ENCODE measurements at places on chromosomes 12 and 14.

- DNase-seq = no peak
These were observed 14.6 kb upstream of the FOS start for GRCh38 chr14:75264036-75264435.

DNA sequence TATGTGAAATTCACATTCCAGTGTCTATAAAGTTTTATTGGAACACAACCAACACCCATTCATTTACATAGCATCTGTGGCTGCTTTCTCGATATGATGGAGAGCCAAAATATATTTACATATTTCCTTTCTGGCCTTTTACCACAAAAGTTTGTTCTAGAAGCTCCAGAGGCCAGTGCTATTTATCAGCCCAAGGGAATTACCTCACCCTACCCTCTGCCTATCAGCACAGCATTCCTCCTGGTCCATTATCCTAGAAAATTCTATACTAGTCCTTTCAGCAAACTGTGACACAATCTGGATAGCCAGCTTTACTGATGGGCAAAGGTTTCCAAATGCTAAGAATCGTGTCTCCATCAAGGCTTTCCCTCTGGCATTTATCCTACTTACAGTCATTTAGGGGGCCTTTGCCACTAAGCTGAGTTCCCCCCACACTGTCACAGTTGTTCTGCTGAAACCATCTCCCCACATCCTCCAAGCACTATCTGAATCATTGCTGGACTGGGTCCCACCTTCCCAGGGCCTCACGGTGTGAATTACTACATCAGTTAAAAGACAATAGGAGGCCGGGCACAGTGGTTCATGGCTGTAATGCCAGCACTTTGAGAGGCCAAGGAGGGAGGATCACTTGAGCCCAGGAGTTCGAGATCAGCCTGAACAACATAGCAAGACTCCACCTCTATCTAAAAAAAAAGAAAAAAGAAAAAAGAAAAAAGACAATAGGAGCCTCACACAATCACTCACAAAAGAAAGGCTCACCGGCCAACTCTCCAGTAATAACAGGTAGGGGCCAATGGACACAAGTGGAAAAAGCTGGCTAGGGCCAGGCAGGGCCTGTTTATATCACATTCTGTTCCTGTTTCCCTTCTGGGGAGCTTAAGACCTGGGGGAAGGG lies 12.1 kb downstream of the SYNE3 start:
- DNase-seq = no peak

GRCh38 chr12:107318806-107319532 lies 225.6 kb upstream of the CRY1 start:
- DNase-seq = no peak

- DNase-seq = no peak
These were observed 2.8 kb upstream of the WSB2 start for GRCh38 chr12:118063576-118064391.

- DNase-seq = no peak
These were observed 2.8 kb downstream of the TESPA1 start for GRCh38 chr12:54981796-54982195.

- DNase-seq = no peak
These were observed 117.9 kb downstream of the PDE3A start for GRCh38 chr12:20486233-20486632.

DNA sequence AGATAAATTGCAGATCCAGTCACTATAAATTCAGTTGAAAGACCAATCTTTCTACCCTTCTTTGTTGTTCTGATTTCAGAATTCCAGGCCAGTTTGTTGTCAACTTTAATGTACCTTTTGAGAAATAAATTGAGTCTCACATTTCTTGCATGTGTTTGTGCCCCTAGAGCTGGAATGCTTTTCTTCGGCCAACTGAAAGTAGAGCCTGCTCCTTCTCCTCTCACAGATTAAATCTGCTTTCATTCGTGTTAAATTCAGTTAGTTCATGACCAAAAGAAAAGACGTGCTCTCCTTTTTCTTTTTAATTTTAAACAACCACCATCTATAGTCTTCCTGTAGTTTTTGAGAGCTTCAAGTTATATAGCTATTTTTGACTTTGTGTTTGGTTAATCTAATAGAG lies 22.9 kb downstream of the SOCS2 start:
- DNase-seq = no peak

DNA sequence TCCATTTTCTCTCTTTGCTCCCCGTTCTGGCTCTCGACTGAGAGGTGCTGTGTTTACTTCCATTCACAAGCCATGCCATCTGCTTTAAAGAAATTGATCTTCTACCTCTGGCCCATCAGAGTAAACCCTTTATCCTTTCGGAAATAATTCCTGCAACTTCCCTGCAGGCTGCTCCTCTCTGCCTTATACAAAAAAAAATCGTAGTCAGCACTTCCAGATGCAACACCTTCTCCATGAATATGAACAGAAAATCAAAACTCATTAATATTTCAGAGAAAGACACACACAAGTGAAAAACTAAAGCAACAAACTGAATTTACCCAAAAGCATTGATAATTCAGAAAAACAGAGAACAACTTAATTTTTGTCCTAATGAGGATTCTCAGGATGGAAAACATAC lies 127.6 kb upstream of the FSCB start:
- no peak for DNase-seq

Measured in NCI-H187 (cell line).